Umbilical cord (tissue), 2 donors: ENCODE measurements at places on chromosomes 13 and 19. TPM values are rescaled to one million over a fixed set of nuclear protein-coding genes. Genes with fewer than 3 reads are reported as not detected.

Gene ZNF225
- 5.5 TPM for total RNA-seq

Gene TSEN34
- total RNA-seq, result 72.5 TPM

Gene PBX4
- total RNA-seq, result 10.8 TPM

Gene NCR1
- total RNA-seq, result not detected

Gene CCDC70
- total RNA-seq, result 2.2 TPM

Gene KCNN4
- total RNA-seq, result 6.3 TPM

Gene RDH8
- total RNA-seq, result not detected

Gene STOML3
- 4.1 TPM for total RNA-seq

Gene NLRP4
- total RNA-seq, result 0.24 TPM

Gene ZNF69
- 27.9 TPM for total RNA-seq

Gene PROSER3
- 15.9 TPM for total RNA-seq

Gene CACNG7
- total RNA-seq, result not detected

DNA sequence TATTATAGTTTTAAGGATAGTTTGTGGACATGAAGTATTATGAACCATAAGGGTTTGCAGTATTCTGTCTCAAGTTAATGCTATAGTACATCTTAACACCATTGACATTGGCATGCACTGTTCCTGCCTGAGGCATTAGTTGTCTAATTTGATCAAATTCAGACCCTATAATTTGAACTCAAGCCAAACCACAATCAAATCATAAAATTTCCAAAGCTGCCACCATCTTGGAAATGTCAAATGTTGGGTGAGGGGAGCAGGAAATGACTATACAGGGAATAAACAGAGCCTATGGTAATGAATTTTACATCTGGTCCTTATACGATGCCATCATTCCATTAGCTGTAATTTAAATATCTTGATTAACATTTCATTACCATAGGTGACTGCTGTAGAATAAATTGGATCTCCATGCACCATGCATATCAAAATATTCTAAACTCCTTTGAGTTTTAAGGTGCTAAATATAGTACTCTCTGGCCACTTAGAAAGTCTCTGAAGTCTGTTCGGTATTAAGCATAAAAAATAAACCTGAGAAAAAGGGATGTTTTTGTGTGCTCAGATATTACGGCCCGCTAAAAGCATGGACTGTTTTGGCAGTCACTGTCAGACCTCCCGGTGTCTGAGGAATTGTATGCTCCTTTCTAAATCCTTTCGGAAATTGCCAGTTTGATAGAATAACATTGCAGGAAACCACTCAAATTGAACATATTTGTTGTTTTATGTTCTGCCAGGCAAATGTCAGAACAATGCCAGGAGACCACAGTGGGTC, 257.7 kb downstream of the SPRY2 start:
- peak; percentile 9 for DNase-seq

- DNase-seq, result no peak
Measured at GRCh38 chr13:110346661-110347067, 39.6 kb downstream of the COL4A2 start.

DNA sequence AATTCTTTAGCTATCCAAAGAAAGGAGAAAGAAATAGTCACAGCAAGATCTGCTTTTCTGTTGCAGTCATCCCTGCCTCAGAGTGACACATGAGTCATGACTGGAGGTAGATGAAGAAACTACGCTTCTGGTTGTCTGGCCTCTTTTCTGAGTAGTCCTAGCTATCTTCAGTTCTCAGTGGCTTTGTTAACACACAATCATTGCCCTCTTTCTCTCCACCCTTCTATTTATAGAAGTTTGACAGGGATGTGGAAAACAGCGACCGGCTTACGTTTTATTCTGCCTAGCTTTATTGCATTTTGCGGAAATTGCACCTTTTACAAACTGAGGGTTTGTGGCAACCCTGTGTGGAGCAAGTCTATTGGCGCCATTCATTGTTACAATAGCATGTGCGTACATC, 26.7 kb downstream of the SPATA13 start:
- no peak for DNase-seq

- peak; percentile 8 for DNase-seq
Measured at GRCh38 chr13:80630685-80631121, 289.8 kb upstream of the SPRY2 start.

DNA sequence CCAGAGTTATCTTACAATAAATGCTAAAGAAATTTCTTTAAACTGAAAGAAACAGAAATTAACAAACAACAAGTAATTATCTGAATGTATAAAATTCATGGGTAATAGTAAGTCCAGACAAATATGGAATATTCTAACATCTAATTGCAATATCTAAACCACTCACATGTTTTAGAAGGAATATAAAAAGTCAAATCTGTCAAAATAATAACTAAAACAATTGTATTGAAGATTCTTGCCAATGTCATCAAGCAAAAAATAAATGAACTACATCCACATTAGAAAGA, 942.9 kb upstream of the PCDH20 start:
- no peak for DNase-seq

GRCh38 chr13:48804821-48805601, 151.3 kb downstream of the CYSLTR2 start:
- no peak for DNase-seq

GRCh38 chr13:105702441-105702840, 833.0 kb downstream of the EFNB2 start:
- no peak for DNase-seq

- no peak for DNase-seq
Measured at GRCh38 chr13:29846475-29847256, 3.8 kb downstream of the UBL3 start.

DNA sequence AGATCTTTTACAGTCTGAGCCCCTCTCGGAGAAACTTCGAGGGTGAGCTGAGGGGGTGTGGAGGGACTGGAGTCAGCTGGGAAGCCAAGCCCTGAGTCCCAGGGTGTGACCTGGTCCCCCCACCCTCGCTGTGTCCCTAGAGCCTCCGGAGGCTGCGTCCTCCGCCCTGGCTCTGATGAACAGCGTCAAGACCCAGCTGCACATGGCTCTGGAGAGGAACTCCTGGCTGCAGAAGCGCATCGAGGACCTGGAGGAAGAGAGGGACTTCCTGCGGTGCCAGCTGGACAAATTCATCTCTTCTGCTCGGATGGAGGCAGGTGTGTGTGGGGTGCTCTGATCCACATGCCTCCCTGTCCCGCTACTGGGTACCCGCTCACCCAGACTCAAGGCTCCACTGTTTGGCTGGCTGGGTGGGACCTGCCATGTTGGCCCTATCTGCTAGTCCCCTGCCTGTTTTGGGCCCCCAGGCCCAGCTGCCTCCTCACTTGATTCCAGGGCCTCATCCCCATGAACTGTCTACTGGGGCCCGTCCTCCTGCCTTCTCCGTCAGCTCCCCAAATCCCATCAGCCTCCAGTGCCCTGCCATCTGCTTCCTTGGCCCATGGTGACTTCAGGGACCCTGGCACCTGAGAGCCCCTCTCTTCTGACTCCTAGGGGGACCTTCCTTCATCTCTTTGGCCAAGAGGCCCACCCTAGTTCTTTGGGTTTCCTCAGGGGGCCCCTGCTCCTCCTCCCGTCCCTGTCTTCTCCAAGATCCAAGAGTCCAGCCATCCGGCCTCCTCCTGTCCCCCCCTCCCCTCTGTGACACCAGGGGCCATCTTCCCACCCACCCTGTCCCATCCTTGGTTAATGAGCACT, 1.5 kb downstream of the CCDC106 start:
- DNase-seq, result no peak

- no peak for DNase-seq
Measured at GRCh38 chr13:52103386-52103785, 25.5 kb downstream of the NEK5 start.

- DNase-seq, result no peak
Measured at GRCh38 chr13:21957833-21958232, 287.0 kb downstream of the FGF9 start.

DNA sequence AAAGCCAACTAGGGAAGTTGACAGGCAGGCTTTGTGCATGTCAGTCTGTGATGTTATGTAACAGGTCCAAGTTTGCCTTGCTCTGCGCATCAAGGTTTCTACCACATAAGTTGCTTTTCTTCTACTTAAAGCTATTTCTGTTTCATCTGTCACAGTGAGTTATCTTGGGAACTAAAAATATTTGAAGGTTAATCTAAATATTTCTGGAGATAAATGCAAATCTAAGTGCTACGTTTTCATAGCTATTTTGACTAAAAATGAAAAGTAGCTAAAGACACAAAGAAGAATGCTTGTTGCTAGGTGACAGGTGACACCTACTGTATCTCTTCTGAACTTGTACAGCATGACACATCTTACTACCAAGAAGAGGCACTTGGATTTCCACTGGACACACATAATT, 135.6 kb downstream of the KLF12 start:
- DNase-seq, result no peak
